ENCODE measurements at places on chromosomes 2 and 18.

- DNase-seq: no peak
Measured at GRCh38 chr2:35298493-35298892, 1057.1 kb upstream of the CRIM1 start.

DNA sequence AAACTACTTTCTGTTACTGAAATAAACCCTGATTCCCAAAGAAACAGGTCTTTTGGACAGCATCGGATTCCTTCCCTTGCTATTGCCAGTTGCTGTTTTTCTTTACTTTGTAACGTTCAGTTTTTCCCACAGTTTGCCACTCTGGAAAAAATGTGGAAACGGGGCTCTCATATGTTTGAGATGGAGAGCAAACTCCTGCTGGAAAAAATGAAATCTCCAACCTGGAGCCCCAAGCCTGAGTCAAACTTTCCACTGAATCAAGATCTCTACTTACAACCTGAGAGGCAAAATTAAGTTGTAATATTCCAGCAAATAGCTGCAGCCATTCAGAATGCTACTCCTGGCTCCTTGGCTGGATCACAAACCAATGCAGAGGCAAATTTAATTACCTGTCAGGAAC is 270.7 kb downstream of the SRBD1 start:
- no peak for DNase-seq

DNA sequence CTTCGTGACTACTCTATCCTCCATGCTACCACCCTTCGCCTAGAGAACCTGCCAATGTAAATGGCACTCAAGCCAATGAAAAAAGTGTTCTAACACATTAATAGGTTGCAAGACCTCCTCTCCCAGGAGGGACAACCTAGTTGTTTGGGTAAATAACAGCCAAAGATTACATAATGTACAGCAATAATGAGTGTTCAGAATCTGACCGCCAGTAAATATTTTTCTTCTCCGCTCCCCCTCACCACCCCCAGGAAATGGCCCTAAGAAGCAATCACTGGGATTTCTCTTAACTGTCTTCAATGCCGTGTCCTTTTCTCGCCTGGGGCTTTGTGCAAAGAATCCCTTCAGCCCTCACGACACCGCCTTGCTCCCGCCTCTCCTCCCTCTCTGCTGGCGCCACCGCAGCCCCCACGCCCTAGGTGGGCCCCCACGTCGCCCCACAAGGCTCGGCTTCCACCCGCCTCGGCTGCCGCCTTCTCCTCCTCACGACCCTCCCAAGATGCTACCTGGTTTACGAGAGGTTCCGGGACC is 458 bp downstream of the HYCC2 start:
- no peak for DNase-seq

- DNase-seq: no peak
Measured at GRCh38 chr18:50638884-50639420, 79.1 kb downstream of the MAPK4 start.

GRCh38 chr18:8140841-8141501 is 468.3 kb upstream of the RAB12 start:
- no peak for DNase-seq

GRCh38 chr18:39184176-39184575 is 1618.6 kb upstream of the CELF4 start:
- DNase-seq: no peak

DNA sequence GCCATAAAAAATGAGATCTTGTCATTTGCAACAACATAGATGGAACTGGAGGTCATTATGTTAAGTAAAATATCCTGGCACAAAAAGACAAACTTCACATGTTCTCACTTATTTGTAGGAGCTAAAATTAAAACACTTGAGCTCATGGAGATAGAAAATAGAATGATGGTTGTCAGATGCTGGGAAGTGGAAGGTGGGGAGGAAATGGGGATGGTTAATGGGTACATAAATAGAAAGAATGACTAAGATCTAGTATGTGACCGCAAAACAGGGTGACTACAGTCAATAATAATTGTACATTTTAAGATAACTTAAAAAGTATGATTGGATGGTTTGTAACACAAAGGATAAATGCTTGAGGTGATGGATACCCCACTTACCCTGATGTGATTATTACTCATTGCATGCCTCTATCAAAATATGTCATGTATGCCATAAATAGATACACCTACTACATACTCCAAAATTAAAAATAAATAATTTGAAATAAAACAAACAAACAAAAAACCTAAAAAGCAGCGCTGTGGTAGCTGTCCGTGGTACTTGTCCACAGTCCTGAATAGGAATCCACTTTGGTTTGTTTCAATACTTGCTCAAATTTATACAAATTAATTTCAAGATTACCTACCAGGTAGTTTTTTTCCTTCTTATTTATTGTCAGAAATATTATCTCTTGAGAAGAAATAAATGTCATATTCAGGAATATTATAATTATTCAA is 224.5 kb downstream of the DLGAP1 start:
- no peak for DNase-seq

GRCh38 chr18:3910512-3910911 is 460.5 kb downstream of the TGIF1 start:
- no peak for DNase-seq
